ENCODE measurements at places on chromosomes 2 and 18.

- DNase-seq, result peak; percentile 33
Measured at GRCh38 chr2:231367178-231367577, 28.3 kb upstream of the B3GNT7 start.

DNA sequence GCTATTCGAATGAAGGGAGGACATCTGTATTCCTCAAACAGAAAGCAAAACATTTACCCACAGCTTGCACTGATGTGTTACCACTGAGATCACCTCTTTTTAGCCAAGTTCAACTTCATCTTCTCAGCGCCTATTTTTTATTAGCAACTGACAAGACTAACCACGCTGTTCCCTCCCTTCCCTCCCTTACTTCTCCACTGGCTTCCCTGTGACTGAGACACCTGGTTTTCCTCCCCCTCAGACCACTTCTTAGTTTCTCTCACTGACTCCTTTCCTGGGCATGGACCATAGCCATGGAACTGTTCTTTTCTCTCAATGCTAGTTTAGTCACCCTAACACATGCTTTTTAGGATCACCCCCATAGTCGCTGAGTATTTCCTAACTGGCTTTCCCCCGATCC lies 3.3 kb downstream of the L3MBTL4 start:
- DNase-seq, result no peak

GRCh38 chr2:191635333-191636234 lies 42.4 kb upstream of the NABP1 start:
- DNase-seq, result no peak

DNA sequence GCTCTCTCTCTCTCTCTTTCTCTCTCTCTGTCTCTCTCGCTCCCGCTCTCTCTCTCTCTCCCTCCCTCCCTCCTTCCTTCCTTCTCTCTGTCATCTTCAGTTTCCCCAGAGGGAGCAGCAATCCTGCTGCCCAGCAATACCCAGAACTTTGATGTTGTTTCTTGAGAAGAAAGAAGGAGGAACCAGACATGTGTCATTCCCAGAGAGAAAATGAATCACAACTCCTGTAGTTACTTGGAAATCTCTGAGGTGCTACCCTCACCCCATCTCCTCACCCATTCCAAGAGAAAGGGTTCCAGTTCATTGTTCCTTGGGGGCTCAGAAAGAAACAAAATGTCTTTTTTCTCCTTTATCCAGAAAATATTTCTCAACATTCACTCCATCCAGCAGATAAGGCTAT lies 449.1 kb downstream of the TNS1 start:
- DNase-seq, result no peak

GRCh38 chr2:66317268-66317890 lies 117.5 kb upstream of the MEIS1 start:
- DNase-seq, result no peak

- DNase-seq, result no peak
Measured at GRCh38 chr18:33375829-33376228, 64.7 kb downstream of the CCDC178 start.

GRCh38 chr2:122754561-122754960 lies 999.1 kb downstream of the TSN start:
- no peak for DNase-seq

DNA sequence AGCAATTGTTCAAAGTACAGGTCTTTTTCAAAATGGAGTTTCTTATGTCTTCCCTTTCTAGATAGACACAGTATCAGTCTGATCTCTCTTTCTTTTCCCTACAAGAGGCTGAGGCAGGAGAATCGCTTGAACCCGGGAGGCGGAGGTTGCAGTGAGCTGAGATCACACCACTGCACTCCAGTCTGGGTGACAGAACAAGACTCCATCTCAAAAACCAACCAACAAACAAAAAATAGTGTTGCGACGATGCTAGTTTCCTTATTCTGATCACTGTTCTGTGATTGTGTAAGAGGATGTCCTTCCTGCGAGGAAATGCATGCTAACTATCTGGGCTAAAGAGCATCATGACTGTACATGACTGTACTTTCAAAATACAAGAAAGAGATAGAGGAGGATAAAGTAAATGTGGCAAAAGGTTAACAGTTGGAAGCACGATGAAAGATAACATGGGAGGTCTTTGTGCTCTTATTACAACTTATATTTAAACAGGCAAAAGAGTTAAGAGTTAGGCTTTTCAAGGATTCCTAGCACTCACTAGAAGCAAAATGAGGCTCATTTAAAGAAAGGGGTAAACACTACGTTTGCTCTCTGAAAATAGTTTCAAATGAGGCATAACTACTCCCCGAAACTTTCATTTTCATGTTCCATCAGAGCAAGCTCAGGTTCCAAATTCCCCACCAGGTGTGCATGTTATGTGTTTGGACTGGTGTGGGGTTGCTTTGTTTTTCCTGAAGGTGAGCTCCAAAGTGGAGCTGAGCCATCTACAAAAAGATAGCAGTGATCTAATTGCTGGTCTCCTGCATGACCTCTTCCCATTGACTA lies 23.8 kb downstream of the SOWAHC start:
- no peak for DNase-seq

GRCh38 chr18:31591628-31592027 lies at the start of gene TTR:
Gene TTR, plus strand, starts transcription at chr18:31591877. Its CDS starts 26 bp downstream, at chr18:31591903.
- no peak for DNase-seq

DNA sequence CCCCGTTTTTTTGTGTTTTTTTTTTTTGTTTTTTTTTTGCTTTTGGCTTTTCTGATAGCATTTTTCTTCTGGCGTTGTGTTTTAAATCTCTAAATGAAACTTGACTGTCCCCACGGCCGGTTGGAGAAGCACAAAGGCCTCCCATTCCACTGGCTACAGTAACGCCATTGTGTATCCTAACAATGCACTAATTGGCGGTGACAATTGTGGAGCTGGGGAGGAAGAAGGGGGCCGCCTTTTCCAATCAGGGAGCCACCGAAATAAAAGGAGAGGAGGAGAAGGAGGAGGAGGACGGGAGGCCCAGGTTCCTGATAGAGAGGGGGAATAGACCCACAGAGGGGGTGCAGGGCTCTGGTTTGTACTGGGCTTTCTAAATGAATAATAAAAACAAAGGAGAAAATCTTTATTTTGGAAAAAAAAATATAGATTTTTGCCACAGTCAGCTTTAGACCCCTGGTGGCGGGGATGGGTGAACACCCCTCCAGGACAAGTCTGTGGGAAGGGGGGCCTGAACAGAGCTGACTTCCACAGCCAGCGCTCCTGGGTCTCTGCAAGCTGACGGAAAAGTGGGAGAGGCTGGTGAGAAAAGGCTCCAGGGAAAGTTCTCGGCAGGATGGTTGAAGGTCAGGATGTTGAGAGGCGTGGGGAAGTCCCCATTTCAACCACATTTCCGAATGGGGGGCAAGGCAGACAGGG lies 43.7 kb upstream of the FZD5 start:
- DNase-seq, result no peak
